ENCODE measurements at places on chromosomes 4 and X.

DNA sequence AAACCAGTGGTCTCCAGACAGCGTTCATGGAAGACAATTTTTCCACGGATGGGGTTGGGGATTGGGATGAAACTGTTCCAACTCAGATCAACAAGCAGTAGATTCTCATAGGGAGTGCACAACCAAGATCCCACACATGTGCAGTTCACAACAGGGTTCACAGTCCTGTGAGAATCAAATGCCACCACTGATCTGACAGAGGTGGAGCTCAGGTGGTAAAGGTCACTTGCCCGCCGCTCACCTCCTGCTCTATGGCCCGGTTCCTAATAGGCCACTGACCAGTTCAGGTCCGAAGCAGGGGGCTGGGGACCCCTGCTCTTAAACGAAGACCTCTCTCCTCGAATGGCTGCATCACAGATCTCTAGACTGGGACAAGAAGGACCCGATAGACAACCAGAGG, 4.4 kb downstream of the APBB2 start:
- DNase-seq, result no peak

- no peak for DNase-seq
These were observed 50.1 kb downstream of the ADD1 start for GRCh38 chr4:2893772-2894171.

GRCh38 chrX:37627602-37628001, 56.1 kb downstream of the LANCL3 start:
- peak; percentile 15 for DNase-seq

DNA sequence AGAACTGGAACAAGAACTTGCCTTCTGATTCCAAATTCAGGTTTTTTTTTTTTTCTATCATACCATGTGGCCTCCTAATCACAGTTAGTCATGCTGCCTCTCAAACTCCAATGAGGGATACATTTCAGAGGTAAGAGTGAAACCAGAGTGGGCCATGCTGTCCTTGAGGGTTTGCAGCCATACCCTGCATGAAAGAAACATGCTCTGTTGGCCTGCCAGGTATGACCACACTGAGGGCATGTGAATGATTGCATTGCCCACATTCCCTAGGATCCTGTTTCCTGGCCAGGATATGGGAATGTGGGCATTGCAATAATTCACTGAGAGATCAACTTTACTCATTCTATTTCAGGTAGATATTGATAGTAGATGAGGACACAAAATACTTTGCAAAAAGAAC, 56.4 kb upstream of the DDIT4L start:
- DNase-seq, result no peak

- DNase-seq, result no peak
These were observed 18.4 kb downstream of the UBE2K start for GRCh38 chr4:39716356-39716755.

DNA sequence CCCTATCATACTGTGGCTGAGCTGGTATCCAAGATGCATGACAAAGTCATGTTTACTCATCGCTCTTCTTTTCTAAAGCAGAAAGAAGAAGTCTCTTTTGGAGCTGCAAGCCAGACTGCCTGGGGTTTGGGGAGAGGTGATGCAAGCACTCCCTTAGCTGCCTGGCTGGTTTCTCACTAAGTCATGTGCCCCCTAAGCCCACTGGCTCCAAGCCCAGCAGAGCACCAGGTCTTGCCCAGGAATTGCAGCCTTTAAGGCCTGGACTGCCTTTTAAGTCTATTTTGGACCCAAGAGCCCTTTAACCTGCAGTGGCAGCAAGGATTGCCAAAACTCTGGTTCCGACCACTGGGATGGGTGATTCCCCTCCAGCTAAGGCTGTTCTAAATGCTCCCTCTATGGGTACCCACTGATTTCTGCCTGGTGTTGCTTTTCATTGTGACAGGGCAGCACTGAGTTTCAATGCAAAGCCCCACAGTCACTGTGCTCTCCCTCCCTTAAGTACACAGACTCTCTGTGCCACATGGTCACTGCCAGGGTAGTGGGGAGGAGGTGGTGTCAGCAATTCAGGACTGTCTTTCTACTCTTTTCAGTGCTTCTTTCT, 548.6 kb downstream of the TLL1 start:
- DNase-seq, result no peak
